ENCODE measurements at places on chromosomes 13 and 19.

- no peak for DNase-seq
Measured at GRCh38 chr13:25490236-25490635, 118.5 kb downstream of the ATP8A2 start.

DNA sequence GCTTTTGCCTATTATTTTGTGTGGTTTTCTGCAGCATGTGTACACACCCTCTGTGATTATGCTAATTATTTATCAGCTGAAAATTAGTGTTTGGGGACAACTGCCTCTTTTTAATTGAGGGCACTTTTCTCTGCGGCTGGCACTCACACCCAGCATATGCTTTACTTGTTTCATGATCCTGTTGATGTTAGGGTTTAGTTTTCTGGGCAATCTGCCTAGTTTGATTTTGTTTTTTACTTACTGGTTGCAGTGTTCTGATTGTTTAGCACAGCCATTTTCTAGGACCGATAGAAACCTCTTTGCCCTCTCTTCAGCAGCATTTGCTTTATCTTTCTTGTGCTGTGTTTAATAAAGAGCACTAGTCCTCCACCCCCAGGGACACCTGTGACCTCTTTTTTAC is 161.6 kb downstream of the PAN3 start:
- no peak for DNase-seq

DNA sequence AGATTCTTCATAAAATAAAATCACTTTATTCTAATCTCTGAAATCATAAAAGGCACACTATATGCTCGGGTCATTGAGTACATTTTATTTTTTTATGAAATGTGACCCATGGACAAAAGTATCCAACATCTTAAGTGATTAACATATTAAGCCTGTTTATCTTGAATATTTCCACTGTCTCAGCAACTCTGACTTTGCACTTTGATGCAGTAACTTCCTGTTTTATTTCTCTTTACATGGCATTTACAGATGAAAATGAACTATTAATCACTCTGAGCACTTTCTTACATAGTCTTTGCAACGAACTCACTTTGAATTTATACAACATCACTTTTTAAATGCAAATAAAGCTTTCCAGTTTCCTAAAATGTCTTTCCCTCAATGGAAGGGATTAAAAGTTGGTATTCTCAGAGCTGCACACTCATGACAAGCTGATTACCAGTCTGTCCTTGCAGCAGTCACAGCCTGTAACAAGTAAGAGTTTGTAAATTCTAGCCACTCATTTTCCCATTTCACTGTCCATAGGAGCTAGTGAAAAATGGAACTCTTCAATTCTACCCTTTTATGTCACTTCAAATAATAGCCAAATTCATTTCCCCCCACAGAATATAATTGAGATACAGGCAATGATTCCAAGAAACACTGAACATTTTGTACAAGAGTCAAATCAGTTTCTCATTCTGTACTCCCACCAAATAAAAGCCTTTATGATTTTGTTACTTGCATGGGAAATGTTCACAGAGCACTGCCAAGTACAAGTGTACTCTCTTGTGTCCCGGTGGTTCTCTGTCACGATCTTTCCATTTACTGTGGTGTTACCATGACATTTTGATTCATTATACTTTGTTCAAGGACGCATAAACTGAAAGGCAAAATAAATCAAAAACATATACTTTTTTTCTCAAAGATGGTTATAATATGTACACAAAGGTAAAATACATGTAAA is 1968.9 kb downstream of the PCDH9 start:
- no peak for DNase-seq

DNA sequence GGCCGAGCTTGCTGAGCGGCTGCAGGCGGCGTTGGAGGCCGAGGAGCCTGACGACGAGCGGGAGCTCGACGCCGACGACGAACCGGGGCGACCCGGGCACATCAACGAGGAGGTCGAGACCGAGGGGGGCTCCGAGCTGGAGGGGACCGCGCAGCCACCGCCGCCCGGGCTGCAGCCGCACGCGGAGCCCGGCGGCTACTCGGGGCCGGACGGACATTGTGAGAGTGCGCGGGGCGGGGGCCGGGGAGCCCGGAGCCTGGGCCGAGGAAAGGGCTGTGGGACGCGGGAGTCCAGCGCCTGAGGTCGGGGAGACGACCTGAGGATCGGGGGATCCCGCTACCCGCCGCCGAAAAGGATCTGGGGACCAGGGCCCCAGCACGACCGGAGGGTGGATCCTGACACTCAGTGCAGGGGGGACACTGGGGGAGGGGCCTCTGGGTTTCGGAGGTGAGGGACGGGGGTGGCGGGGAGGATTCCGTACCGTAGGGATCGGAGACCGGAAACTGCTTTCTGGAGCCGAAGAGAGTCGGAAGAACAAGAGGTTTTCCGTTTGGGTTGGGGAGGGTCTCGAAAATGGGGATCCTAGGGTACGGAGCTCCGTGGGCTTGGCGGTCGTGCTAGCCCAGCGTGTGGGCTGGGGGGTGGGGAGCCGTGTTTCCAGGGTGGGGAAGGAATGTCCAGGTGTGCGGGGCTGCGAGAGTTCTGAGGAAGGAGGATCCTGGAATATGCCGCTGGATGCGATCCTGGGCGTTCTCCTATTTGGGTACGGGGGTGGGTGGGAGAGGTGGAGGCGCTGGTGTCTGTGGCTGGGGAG is 616 bp downstream of the HNRNPUL1 start:
- DNase-seq: peak; percentile 47

- no peak for DNase-seq
Measured at GRCh38 chr19:33448159-33448516, 73.5 kb downstream of the PEPD start.

DNA sequence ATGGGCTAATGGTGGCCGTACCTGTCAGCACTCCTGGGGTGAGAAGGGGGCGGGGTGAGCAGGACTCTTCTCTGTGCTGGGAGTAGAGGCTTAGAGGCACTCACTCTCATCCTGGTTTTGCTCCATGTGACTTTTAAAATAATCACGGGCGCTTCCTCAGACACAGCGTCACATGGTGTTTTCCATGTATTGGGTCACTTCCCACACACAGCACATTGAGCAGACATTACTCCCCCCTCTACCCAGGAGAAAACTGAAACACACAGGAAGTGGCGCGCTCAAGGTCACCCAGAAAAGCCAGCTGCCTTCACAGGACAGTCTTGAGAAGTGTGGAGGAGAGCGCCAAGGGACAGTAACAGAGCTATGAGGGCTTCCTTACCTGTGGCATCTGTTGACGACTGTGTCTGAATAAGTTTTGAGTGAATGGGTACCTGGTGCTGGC is 23.2 kb downstream of the SPATA13 start:
- no peak for DNase-seq

DNA sequence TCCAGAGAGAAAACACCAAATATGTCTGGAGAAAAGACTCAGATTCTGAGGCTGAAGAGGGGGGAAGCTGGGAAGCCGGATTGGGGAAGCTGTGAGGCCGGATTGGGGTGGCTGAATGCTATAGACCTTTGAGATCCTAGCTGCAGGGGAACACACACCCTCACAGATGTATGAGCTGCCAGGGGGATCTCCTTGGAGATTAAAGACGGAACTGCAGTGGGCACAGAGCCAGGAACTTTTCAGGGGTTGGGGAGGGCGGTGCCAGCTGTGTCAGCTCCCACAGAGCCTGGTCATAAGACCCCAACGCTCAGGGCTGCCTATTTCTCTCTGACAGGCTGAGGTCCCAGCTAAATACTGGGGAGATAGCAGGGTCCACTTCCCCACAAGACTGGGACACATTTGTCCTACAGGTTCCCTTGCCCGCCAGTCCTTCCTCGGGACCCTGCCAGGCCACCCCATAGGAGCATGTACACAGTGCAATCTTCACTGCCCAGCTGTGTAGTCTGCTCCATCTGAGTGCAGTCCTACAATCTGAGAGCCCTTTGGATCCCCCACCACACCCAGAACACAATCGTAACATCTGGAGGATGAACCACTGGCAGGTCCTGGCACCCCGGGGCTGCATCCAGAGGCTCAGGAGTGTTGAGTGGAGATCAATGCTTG is 1893.9 kb downstream of the PCDH9 start:
- no peak for DNase-seq

DNA sequence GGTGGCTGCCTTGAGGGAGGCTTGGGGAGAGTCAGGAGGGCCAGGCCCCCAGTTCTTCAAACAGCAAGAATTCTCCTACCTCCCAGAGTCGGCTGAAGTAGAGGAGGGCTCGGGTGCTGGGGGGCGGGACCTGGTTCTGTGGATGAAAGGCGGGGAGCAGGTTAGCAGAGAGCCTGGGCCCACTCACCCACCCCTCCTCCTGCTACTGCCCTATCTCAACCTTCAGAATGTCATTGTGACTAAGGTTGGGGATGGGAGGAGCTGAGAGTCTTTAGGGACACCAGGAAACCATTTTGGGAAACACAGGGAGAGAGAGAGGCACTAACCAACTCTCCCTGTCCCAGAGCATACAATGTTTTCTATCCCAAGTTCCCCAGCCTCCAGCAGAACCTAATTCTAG is 10.7 kb downstream of the DMKN start:
- no peak for DNase-seq

- no peak for DNase-seq
Measured at GRCh38 chr13:77810878-77811277, 107.8 kb downstream of the EDNRB start.

DNA sequence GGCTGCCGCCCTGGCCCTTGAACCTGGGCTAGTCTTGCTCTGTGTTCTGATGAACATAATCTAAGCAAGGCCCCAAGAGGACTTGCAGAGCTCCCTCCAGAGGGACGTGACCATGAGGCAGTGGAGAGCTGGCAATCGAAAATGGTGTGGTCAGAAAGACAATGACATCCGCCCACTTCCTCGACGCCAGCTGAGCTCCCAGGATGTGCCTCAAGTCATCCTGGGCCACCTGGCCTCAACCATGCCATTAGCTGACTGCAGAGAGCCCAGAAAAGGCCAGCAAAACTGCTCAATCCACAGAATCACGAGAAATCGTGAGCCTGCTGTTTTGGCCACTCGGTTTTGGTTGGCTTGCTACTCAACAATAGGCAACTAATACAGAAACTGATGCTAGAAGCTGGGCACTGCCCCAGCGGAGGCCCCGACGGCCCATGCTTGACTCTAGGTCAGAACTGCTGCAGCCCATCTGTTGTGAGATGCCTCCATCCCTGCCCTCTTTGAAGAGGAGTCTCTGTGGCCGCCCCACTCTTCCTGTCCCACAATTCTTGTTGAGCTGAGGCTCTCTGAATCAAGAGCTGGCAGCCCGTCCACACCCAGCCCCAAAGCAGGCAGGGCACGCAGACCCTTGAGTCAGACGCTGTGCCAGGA is 53.3 kb downstream of the STK24 start:
- DNase-seq: no peak

DNA sequence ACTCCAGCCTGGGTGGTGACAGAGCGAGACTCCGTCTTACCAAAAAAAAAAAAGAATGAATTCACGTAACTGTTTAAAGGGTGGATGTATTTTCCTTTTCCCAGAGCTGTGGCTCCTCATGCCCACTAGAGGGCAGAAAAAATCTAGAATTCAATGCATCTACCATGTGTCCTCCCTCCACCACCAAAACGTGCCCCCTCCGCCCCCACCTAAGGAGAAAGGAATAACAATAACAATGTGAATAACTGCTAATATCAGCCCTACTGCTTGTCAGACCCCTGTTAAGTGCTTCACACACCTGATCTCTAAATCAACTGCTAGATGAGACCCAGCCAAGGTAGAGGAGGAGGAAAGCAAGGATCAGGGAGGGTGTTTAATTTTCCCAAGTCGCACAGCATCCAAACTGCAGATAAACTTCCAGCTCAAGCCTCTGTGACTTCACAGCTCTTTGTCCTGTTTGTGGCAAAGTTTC is 20.2 kb upstream of the PNMA8B start:
- no peak for DNase-seq

DNA sequence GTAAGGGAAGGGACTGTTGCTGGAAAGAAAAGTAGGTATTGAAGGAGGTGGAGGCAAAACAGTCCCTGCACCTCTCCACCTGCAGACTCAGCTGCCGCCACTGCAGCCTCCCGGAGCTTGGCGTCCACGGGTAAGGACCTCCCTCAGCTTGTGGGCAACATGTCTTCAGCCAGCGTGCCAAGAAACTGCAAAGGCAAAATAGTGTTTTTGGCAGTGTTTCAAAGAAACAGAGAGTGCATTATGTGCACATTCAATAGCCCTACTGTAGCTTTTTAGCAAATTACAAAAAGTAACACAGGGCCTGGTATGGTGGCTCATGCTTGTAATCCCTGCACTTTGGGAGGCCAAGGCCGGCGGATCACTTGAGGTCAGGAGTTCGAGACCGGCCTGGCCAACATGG is 57.4 kb downstream of the ATP11A start:
- DNase-seq: no peak

DNA sequence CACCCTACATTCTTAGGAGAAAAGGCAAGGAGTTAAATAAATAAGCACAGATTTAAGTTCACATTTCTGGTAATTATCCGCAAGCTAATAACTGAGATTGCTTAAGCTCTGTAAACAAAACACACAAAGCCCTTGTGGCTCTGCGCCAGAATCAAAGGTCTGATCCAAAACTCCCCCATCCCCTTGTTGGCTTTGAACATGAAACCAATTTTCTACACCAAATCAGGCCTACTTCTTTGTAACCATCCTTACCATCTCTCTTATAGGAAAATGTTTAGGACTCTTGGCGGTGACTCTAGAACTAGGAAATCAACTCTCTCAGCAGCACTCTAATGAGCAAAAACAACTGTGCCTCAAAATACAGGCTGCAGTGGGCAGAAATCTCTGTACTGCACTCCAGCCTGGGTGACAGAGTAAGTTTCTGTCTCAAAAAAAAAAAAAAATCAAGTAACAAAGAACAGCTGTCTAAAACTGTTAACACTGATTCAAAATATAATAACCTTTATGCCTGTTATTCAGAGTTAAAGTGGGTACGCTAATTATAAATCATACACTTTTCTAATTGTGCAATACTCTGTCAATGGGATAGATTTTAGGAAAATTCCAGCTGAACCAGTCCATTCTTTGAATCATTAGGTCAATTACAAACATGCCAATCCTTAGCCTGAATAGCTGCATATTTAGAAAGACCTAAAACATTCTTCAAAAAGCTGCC is 25.8 kb downstream of the ABCC4 start:
- DNase-seq: no peak

- DNase-seq: no peak
Measured at GRCh38 chr13:107441279-107441678, 774.1 kb downstream of the LIG4 start.

DNA sequence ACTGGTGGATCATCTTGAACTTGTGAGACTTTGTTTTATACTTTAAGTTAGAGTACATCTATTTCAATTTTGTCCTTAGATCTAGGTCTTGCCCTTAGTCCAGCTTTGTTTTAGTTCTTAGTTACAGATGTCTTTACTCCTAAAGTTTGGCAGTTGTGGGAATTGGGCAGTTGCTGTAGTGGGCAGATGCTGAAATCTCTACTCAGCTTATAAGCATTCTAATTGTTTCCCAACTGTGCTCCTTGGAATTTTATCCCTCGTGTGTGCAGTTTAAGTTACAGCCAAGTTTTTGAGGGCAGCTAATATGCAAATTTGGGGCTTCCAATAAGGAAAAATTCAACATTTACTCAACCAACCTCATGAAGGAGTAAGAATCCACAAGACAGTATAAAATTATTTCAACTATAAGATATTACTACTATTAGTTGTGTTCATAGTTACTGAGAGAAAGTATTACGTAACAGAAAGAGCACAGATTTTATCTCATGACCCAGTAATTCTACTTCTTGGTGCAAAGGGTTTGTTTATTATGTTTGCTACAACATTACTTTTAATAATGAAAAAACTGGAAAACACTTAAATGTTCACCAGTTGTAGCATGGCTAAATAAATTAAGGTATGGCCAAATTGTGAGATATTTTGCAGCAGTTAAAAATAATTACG is 32.9 kb downstream of the CCDC122 start:
- no peak for DNase-seq

All from mesothelial cell of epicardium (in vitro differentiated cells).